Suprapubic skin (tissue), 4 donors: ENCODE measurements at places on chromosomes 5 and 9.

DNA sequence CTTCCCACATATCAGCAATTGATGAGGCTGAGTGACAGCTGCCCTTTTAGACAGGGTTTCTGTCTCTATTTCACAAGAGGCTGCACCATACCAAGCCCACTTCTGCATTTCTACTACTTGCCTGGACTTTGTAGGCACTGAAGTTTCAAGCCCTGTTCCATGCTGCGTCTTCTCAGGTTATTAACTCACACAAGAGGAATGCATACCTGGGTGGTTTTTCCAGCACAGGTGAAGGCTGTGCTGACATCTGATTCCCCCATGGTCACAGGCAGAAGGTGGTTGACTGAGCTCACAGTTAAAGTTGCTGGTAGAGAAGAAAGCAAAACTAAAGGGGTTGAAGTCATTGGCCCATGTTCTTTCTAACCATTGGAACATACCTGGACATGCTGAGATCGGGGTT, 86.6 kb downstream of the MAMDC2 start:
- DNase-seq, result no peak

DNA sequence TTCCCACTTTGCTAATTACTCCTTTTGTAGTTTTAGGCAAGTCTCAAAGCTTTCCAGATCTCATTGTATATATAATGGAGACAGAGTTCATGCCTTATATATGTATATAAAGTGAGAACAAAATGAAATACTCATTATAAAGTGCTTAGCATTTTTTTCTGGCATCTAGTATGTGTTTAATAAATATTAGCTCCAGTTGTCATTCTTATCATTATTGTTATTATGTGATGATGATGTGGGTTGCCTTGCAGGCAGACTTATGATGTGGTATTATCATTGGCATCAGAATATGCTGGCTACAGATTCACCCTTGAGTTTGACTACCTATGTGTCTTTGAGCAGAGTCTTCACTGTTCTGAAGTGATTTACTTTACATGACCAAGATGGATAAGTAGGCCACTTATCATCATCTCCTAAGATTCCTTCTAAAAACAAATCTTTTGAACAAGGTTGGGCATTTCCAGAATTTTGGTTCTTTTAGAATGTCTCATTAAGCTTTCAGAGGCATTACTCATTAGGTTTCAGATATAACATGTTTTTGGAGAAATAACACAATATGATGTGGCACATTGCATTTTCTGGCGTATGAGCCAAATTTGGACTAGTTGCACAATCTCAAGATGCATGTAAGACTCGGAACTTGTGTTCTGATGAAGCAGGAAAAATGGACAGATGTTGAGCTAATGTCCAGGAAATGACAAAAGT, 145.6 kb upstream of the TNC start:
- DNase-seq, result no peak

DNA sequence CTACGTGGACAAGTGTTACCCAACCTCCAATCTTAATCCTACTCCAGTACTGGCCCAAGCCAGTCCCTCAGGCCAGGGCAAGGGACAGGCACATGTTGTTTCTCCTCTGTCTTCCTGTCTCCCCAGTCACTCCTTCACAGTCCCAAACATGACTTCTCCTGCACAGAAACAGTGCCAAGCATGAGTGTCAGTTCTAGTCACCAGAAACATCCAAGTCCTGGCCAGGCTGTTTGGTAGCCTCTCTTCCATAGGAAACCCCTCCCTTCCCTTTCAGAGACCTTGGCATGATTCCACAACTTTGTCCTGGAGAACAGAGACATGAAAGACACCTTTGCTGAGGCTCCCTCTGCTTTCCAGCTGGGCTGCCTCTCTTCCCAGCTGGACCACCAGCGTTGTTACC, 56.2 kb upstream of the SLC2A8 start:
- no peak for DNase-seq

DNA sequence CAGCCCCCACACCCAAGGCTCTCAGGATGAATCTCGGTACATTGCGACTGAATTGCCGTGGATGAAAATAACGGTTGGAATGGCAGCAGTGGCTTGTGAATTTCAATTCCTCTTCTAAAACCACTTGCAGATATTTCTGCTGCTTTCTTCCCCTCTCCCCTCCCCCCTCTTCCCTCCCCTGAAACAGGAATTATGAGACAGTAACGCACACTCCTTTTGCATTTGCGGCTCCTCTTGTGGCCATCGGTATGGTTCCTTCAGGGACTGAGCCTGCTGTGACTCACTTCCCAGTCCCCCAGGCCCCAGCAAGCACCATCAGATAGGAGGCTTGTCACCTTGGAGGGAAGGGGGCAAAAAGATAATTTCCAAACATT, 9.7 kb downstream of the DCANP1 start:
- DNase-seq, result no peak

DNA sequence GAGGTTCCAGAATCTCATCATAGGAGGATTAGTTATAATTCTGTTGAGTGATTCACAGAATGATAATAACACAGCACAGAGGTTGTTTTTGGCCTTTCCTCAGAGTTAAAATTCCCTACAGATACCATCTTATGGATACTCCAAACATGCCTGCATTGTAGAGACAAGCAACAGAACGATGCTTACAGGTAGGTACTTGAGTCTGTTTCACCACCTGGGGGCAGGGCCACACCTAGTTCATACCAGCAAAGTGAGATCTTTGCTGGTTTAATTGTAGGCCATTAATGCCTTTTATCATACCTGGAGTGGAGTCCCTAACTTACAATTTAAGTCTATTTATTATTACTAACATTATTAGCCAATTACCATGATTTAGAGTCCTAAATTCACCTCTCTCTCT, 416.5 kb upstream of the TLE4 start:
- no peak for DNase-seq

DNA sequence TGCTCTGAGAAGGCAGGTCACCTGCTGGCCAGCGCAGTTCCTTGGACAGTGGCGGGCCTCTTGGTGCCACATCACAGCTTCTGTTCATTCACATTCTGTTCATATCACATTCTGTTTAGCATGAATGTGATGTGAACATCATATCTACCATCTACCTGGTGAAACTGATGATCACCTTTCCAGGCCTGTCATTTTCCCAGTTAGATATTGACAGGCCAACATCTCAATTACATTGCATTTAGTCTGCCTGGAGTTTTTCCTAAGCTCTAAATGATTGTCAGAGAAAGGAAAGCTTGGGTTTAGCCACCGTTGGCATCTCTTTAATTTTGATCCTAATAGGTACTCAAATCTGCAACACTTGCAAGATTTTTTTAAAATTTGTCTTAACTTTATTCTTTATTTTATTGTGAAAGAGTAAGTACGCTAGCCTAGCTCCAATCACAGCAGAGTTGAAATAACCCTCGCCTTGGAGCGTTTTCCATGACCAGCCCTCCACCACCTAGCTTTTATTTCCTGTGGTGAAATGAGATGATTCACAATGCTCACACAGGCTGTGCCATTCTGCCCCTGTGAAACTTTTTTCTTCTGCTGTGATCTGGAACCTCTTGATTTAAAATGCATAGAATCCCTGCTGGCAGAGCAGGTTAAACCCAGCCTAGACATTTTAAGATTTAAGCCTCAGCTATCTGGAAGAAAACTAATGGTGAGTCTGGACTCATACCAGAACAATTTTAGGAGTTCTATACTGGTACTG, 225.0 kb downstream of the ESM1 start:
- no peak for DNase-seq

DNA sequence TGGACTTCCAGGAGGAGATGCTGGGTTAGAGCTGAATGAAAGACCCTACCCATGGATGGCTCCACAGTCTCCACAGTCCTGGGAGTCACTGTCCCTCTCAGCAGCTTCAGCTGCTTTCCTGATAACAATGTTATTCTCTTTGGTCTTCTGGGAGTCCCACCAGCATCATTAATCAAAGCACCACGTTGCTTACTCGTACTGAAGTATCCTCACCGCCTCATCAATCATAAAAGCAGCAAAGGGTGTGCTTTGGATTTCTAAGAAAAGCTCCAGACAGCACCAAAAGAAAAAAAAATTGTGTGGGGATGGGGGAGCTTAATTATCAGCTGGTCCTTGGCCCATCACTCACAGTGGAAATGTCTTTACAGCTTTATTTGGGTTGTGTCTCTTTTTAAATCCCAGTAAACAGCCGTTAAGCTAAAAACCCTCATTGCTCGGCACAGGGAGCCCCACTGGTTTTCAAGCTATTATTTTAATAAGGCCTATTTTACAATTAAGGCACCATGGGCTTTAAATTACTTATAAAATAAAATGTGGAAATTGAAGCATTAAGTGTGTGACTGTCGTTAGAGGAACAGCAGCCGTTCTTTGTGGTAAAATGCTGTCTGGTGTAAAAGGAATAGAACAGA, 538.0 kb downstream of the EBF1 start:
- no peak for DNase-seq

DNA sequence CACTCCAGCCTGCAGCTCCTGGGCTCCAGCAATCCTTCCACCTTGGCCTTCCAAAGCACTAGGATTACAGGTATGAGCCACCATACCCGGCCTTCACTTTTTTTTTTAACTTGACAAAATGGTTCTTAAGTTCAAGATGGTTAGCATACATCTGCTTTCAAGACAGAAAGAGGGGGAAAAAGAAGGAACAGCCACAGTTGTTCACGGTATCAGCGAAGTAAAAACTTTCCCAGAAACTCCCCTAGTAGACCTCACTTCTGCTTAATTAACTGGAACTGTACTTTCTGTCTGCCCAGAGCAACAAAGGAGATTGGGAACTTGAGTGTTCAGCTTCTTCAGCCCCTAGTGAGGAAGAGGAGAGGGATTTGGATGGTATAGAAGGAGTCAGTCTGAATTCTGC, 116.7 kb downstream of the UGCG start:
- DNase-seq, result no peak

DNA sequence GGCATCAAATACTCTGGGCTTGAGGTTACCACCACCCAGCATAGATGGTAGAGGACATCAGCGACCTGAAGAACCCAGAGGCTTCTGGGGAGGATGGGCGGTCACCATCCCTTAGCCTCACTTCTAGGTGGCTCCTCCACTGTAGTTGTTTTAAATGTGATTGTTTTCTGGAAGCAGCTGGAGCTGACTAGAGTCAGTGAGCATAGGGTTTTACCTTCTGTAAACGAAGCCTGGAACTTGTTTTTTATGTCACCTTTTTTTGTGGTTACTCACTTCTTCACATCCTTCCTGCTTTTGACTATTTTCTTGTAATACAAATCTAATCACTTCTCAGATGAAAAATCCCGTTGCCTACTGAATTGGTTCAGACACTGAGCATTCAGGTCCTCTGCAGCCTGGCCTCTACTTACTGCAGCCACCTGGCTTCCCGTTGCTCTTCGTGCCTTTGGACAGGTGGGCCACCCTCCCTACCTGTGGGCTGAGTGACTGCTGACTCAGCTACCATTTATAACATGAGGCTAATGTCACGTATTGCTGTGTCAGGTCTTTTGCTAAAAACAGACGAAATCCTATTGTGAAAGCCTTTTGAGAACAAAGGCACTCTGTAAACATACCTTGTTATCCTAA, 167.8 kb downstream of the MAN2A1 start:
- no peak for DNase-seq

DNA sequence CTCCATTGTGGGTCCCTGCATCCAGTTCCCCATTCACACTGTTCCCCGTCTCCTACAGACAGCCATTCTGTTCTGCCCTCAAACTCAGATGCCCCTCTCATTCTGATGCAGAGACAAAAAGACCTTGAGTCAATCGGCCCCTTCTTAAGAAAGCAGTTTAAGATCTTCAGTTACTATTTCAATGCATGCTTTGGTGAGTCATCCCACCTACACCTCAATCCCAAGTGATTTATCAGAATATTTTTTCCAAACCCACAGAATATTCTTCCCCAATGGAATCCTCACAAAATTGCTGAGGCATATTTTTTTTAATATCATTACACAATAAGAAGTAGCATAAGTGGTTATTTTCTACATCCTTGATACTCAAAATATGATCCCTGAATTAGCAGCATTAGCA, 92.4 kb upstream of the SLC1A1 start:
- no peak for DNase-seq

GRCh38 chr9:16794103-16794502, 76.4 kb downstream of the BNC2 start:
- no peak for DNase-seq

DNA sequence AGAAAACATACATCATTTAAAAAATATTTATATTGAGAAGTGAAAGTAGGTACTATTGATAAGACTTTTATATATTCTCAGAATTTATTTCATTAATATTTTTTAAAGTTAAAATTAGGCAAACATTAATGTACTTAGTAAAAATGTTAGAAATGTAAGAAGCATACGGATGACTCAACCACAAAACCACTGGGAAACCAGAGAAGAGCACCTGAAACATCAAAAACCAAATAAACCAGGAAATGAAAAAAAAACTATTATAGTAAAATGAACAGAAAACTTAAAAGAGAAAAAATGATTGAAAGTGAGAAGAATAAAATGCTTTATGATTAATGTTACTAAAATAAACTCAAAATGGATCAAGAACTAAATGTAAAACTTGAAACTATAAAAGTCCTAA, 233.2 kb upstream of the DAB2 start:
- DNase-seq, result no peak

DNA sequence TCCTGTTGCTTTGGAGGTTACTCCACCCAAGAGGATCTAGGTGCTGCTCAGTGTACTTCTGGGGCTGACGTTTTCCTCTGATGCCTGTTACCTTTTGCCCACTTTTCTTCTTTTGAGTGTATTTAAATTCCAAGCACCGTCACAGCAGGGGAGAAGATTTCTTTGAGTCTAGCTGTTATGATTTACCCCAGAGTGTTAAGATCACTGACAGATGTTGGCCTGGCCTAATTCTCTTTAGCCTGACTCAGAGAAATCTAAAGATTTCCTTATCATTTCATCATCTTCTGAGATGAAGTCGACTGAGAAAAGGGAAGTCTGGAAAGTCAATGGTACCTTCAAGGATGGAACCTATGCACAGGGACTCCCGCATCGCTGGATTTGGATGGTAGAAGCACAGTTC, 191.5 kb downstream of the FBXL7 start:
- no peak for DNase-seq

GRCh38 chr9:120360046-120360445, 219.9 kb downstream of the CDK5RAP2 start:
- no peak for DNase-seq

DNA sequence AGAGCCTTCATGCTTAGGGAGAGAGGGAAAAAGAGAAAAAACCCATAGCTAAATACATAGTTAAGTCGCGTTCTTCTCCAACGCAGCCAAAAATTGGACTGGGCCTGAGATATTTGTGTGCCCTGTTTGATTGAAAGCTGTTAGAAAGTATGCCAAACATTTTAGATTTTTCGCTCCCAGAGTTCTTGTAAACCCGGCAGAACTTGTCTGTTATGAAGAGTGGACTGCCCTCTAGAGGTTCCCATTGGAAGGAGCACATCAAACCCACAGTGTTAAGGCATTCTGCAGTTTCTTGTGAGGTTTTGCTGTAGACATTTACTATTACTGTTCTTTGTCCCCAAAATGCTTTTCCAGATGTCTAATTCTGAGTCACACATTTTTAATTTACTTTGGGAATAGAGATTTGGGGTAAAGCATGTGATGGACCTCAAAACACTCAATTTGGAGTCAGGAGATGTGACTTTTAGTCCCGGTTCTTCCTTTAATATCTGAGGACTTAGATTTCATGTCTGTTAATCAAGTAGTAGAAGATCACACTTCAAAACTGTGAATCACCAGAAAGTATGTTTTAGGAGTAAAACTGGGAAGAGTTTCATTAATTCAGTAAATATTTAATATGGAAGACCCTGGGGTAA, 96.6 kb downstream of the PCSK1 start:
- peak; percentile 73 for DNase-seq
